Osteocyte (in vitro differentiated cells): ENCODE measurements at places on chromosomes 16 and 17. TPM values are rescaled to one million over a fixed set of nuclear protein-coding genes. Genes with fewer than 3 reads are reported as not detected.
A peak's percentile ranks its signal among the peaks of the same experiment; 100 is the strongest.

DNA sequence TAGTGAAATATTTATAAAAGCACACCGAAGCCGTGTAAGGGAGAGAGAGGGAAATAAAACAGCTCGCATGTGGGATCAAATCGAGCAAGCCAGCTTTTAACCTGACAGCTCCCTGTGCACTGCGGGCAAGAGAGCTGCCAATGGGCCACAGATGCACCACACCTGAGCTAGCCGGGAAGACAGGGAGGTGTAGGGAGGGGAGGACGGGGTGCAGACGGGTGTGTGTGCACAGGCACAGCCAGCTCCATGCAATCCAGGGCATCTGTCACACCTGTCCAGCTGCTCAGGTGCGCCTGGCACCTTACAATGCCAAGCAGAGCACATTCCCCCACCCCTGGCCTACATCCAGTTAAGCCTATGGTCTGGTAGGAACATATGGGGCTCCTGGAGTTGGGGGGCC, 70.0 kb downstream of the C16orf78 start:
- no peak overlapping the region for H3K27ac ChIP-seq
- H3K36me3 ChIP-seq = no peaks in the 10 kb centered on the region
- H3K4me1 ChIP-seq = peaks cover 2% of the 10 kb centered on the region
- peaks cover 50% of the 10 kb centered on the region for H3K27me3 ChIP-seq
- no peak for DNase-seq

DNA sequence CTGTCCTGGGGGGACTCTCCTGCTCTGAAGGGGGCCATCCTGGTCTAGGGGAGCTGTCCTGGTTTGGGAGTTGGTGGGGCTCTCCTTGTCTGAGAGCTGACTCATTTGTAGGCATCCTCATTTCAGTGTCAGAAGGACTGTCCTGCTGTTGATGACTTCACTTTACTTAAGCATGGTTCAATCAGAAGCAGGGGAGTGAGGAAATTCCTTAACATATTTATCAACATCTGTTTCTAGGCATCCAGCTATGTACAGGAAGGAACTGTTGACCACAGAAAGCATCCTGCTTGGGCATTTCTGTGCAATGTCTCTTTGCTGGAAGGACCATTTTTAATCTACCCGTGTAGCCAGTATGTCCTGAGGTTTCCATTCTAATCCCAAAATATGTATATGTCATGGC, 502.7 kb upstream of the HSBP1 start:
- H3K4me1 ChIP-seq = peaks cover 52% of the 10 kb centered on the region
- H3K27ac ChIP-seq = peak overlapping the region; percentile 55
- H3K27me3 ChIP-seq = no peaks in the 10 kb centered on the region

- no peak overlapping the region for H3K4me3 ChIP-seq
- H3K4me1 ChIP-seq = peaks cover 4% of the 10 kb centered on the region
- H3K27me3 ChIP-seq = peaks cover 4% of the 10 kb centered on the region
- no peak overlapping the region for H3K27ac ChIP-seq
Measured at GRCh38 chr16:79261944-79262552, 338.5 kb downstream of the MAF start.

DNA sequence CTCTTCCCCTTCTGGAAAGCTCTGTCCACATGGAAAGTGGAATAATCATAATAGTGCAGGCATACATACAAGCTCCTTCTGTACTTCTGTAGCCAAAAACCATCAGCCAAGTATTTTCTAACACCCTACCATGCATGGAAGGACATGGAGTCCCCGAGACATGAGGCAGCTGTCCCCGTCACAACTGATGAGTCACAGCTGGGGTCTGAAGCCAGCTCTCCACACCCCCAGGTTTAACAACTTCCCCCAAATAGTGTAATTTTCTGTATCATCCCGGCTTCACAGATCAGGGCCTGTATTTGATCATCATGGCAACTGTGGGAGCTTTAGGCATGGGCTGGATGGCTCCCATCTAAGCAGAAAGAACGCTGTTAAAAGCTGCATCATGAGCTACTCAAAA, 16.6 kb downstream of the C16orf96 start:
- H3K36me3 ChIP-seq = no peaks in the 10 kb centered on the region
- no peak for DNase-seq
- no peak overlapping the region for H3K4me3 ChIP-seq

GRCh38 chr17:50208611-50209061, 7.2 kb upstream of the COL1A1 start:
- no peak for DNase-seq
- H3K4me1 ChIP-seq = peaks cover 99% of the 10 kb centered on the region
- no peaks in the 10 kb centered on the region for H3K27me3 ChIP-seq
- H3K4me3 ChIP-seq = no peak overlapping the region
- peak overlapping the region; percentile 100 for H3K27ac ChIP-seq

DNA sequence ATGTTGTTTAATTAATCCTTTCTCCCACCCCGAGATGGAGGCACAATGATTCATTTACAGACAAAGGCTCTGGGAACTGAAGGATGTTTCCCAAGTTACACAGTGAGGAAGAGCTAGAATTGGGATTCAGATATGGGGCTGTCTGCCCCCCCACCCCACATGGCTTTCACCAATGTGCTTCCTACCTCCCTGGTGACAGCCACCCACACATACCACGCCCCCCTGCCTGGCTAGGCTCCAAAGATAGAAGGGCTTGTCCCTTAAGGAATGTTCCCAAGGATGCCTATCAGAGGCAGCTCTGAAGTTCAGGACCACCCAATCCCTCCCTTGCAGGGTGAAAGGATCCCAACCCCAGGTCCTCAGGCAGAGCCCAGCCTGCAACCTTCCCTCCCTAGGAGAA, 32.9 kb downstream of the CFAP20 start:
- peaks cover 18% of the 10 kb centered on the region for H3K27me3 ChIP-seq
- H3K36me3 ChIP-seq = no peaks in the 10 kb centered on the region
- peaks cover 9% of the 10 kb centered on the region for H3K4me1 ChIP-seq
- H3K27ac ChIP-seq = no peak overlapping the region

DNA sequence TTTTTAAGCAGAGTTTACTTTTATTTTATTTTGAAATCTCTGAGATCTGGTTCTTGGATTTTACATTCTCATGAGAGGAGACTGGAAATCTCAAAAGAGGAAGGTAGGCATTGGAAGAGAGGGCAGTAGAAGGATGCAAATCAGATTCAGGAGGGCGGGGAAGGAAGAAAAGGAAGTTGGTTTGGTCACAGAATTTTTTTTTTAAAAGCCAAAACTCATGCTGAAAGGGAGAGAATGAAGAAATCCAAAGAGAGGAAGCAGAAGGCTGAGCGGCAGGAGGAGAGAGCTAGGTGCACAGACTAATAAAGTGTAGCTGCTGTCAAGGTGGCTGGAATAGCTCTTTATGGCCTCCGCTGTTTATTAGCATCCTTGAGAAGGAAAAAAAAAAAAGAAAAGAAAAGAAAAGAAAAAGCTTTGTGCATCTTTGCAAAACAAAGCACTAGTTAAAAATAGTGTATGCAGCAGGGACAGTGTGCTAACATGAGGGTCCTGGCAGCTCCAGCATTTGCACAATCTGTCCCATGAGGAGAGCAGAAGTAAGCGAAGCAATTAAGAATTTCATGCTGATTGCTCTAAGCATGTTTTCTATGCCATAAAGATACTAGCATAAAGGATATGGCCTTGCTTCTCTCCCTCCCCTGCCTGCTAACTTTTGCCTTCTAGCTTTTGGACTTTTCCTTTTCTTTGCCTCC, 194.2 kb downstream of the ZFHX3 start:
- H3K27me3 ChIP-seq = no peaks in the 10 kb centered on the region
- H3K4me3 ChIP-seq = no peak overlapping the region
- H3K27ac ChIP-seq = peak overlapping the region; percentile 99
- DNase-seq = no peak

DNA sequence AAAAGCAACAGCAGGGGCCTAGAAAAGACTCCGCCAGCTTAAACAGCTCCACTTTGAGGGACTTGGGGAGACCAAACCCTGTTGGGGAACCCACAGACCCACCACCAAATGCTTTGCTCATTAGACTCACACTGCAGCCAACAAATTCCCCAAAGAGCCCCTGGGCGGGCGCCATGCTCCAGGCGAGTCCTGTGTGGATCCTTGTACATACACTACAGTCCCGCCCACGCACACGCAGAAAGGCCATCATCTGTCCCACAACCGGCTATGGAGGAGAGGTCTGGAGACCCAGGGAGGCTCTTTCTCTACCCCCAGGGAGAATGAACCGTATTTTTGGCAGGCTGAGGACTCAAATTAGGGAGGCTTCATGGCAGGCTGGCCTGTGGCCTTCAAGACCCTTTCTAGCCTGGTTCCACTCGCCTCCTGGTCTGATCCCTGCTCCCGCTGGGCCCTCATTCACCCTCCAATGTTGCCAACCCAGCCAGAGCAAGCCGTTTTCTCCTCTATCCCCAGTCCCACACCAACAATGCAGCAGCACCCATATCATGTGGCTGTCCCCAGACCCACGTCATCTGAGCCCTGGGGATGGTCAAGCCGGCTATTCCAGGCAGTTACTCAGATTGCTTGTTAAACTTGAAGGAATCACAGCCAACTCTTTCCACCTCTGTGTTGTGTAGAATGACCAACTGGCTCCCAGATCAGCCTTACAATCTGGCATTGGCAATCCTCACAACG, 27.2 kb downstream of the ZNF423 start:
- peaks cover 5% of the 10 kb centered on the region for H3K36me3 ChIP-seq
- DNase-seq = no peak
- H3K27ac ChIP-seq = peak overlapping the region; percentile 66
- H3K4me1 ChIP-seq = peaks cover 41% of the 10 kb centered on the region

GRCh38 chr16:52193441-52193840, 353.5 kb downstream of the TOX3 start:
- no peaks in the 10 kb centered on the region for H3K27me3 ChIP-seq
- DNase-seq = no peak
- no peaks in the 10 kb centered on the region for H3K36me3 ChIP-seq
- H3K27ac ChIP-seq = no peak overlapping the region
- H3K4me1 ChIP-seq = no peaks in the 10 kb centered on the region

GRCh38 chr17:57876866-57877237, 27.0 kb upstream of the MRPS23 start:
- no peak for DNase-seq
- peaks cover 14% of the 10 kb centered on the region for H3K36me3 ChIP-seq
- H3K4me1 ChIP-seq = peaks cover 83% of the 10 kb centered on the region
- no peak overlapping the region for H3K27ac ChIP-seq
- H3K4me3 ChIP-seq = no peak overlapping the region

DNA sequence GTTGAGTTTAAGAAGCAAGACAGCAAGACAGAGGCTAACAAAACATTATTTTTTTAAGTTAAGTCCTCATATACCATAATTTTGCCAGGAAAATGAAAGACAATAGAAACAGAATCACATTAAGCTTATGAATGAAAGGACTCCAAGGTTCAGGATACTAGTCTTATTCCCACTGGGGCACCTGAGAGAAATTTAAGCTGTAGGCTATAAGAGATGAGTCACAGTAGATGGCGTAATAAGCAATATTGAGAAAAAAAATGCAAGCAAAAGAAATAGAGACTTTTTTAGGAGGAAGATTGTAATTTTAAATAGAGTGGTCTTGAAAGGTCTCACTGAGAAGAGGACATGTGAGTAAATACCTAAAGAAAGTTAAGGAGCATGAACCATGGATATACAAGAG, 57.1 kb upstream of the KIF2B start:
- no peaks in the 10 kb centered on the region for H3K27me3 ChIP-seq
- H3K27ac ChIP-seq = no peak overlapping the region
- no peaks in the 10 kb centered on the region for H3K36me3 ChIP-seq

- H3K4me3 ChIP-seq = no peak overlapping the region
- no peaks in the 10 kb centered on the region for H3K4me1 ChIP-seq
- H3K27me3 ChIP-seq = peaks cover 4% of the 10 kb centered on the region
- H3K36me3 ChIP-seq = no peaks in the 10 kb centered on the region
- DNase-seq = no peak
Measured at GRCh38 chr17:53543472-53543871, 279.3 kb upstream of the KIF2B start.

DNA sequence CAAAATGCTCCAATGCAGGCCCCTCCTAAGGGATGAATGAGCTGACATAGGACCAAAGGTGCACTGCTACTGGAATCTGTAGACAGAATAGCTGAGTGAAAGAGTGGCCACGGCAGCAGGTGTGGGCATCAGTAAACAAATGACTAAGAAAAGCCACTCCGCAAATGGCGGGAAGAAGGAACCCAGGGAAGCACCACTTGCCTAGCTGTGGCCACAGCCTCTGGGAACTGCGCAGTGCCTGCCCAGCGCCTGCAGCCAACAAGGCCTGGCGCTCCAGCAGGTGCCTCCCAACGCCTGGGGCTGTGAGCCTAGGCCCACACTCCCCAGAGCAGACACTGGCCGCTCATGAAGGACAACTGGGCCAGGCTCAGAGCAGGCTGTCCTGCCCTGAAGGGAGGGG, 11.8 kb downstream of the PEMT start:
- H3K27ac ChIP-seq = no peak overlapping the region
- no peak for DNase-seq
- H3K4me1 ChIP-seq = peaks cover 3% of the 10 kb centered on the region

DNA sequence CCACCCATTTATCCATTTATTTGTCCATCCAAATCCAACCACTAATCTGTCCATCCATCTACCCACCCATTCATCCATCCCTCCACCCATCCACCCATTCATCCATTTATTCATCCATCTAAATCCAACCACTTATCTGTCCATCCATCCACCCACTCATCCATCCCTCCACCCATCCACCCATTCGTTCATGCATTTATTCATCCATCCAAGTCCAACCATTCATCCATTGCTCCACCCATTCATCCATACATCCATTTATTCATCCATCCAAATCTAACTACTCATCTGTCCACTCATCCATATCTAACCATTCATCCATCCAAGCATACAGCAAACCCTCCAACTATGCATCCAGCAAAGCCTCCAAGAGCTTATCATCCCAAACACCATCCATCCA, 267.3 kb downstream of the XYLT1 start:
- H3K27ac ChIP-seq = no peak overlapping the region
- no peaks in the 10 kb centered on the region for H3K27me3 ChIP-seq
- DNase-seq = no peak
- no peaks in the 10 kb centered on the region for H3K36me3 ChIP-seq
- H3K4me3 ChIP-seq = no peak overlapping the region
- H3K4me1 ChIP-seq = peaks cover 2% of the 10 kb centered on the region

GRCh38 chr17:77730376-77730775, 228.1 kb upstream of the TNRC6C start:
- no peaks in the 10 kb centered on the region for H3K36me3 ChIP-seq
- DNase-seq = no peak
- H3K4me3 ChIP-seq = no peak overlapping the region
- peaks cover 24% of the 10 kb centered on the region for H3K4me1 ChIP-seq

- H3K27ac ChIP-seq = no peak overlapping the region
- no peak overlapping the region for H3K4me3 ChIP-seq
- H3K36me3 ChIP-seq = peaks cover 78% of the 10 kb centered on the region
- no peak for DNase-seq
Measured at GRCh38 chr16:16122264-16122663, 101.0 kb downstream of the ABCC6 start.

GRCh38 chr16:3029491-3030221, 5.8 kb downstream of the THOC6 start:
- H3K4me1 ChIP-seq = peaks cover 2% of the 10 kb centered on the region
- H3K27me3 ChIP-seq = peaks cover 24% of the 10 kb centered on the region
- no peak overlapping the region for H3K27ac ChIP-seq
- peaks cover 2% of the 10 kb centered on the region for H3K36me3 ChIP-seq

- H3K36me3 ChIP-seq = peaks cover 4% of the 10 kb centered on the region
- peaks cover 20% of the 10 kb centered on the region for H3K4me1 ChIP-seq
- no peak overlapping the region for H3K27ac ChIP-seq
- H3K4me3 ChIP-seq = no peak overlapping the region
Measured at GRCh38 chr17:83118071-83118841, 38.8 kb downstream of the METRNL start.

GDPD1 gene
- 3.0 and 3.3 TPM in 2 replicates for total RNA-seq

TMEM114 gene
- total RNA-seq = not detected in 2 replicates

DRC3 gene
- 2.1 and 2.9 TPM in 2 replicates for total RNA-seq

PERCC1 gene
- total RNA-seq = not detected in 2 replicates

MYO15A gene
- 0.21 and 0.37 TPM in 2 replicates for total RNA-seq

CACNG5 gene
- total RNA-seq = not detected in 2 replicates

HASPIN gene
- 1.9 and 2.6 TPM in 2 replicates for total RNA-seq

TMED6 gene
- 0.40 and 0.94 TPM in 2 replicates for total RNA-seq

TBC1D3D gene
- 0.63 and 0.91 TPM in 2 replicates for total RNA-seq

TBC1D3K gene
- total RNA-seq = not detected in 2 replicates
